Stimulated activated CD4-positive, alpha-beta T cell treated with anti-CD3 and anti-CD28 coated beads, Interleukin-1b, Interleukin-23, amount 100 ng/mL, for 1 hour (primary cell): ENCODE measurements at places on chromosomes 1 and 21.

DNA sequence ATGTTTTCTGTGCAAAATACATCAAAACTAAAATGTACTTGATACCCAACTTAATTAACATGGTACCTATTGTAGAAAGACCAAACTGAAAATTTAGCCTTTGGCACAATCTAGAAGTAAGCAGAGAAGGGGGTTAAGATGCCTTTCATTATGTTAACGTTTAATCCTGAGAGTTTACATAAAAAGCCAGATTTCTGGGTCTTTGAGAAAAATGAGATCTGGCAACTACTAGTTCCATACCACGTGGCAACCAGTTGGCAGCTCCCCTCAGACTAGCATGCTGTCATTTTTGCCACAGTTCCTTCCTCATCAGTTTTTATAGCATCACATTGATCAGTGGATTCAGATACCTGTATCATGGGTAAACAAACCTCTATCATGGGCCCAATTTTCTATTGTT, 1.5 kb downstream of the RO60 start:
- DNase-seq: no peak

DNA sequence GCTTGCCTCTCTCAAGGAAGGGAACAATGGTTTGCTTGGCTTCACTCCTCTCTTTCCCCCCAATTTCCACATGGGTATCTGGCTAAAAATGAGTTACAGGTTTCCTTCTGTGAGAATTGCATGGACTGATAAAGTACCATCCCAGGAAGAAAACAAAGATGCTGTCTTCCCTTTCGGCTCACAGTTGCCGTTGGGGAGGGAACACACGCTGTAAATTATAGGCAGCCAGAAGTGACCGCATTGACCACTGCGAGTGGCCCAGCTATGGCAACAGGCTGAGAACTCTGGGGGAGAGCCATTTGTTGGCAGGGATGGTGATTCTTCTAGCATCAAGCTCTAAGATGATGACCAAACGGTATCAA, 2.9 kb downstream of the RUNX1 start:
- no peak for DNase-seq

DNA sequence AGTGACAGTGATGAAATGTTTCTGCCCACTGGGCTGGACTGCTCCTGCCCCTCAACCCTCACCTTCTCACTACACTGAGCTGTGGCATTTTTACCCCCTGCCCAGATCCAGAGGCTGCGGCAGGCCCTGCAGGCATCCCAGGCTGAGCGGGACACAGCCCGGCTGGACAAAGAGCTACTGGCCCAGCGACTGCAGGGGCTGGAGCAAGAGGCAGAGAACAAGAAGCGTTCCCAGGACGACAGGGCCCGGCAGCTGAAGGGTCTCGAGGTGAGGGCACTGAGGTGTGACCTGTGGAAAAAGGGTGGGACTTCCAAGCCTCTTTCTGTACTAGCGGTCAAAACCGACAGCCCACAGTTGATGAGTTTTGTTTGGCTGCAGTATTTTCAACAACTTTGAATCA, 6.2 kb upstream of the TUFT1 start:
- no peak for DNase-seq

GRCh38 chr1:36846357-36846756, 188.0 kb downstream of the GRIK3 start:
- no peak for DNase-seq

- DNase-seq: no peak
These were observed 6.5 kb downstream of the MRPS15 start for GRCh38 chr1:36457691-36458090.

GRCh38 chr1:41341772-41342562, 19.3 kb upstream of the FOXO6 start:
- DNase-seq: no peak

- DNase-seq: no peak
These were observed 24.9 kb downstream of the OLFML2B start for GRCh38 chr1:161998811-161999210.

DNA sequence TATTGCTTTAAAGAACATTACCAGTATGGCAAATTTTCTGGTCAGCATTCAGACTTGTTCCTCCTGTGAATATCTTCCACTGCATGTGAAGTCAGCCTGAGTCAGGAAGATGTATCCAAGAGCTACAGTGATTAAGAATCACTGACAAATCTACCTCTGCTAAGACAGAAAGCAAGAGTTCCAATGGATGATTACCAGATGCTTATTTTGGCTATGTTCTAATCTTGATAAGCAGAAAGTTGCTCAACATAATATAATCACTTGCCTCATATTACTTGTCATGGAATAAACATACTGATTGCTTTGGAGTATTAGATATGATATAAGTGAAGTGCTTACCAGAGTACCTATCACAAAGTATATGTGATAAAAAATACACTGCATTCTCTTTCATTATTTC, 738.1 kb downstream of the ADGRL2 start:
- no peak for DNase-seq

GRCh38 chr1:161779393-161779792, 13.3 kb downstream of the ATF6 start:
- no peak for DNase-seq

DNA sequence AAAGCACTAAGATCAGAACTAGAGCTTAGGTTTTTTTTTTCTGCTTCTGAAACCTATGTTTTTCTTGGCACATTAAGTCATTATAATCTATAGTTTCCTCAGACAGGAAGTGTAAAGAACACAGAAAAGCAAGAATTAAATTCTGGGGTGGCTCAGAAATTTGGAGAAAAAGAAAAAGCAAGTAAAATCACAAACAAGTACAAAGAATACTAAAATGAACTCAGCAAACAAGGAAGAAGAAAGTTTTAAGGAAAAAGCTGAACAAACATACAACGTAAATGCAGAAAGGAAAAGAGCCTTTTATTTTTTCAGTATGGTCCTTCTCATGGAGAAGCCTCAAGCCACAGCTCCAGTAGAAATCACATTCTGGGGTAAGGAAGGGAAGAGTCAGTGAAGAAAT, 8.6 kb upstream of the CNN3 start:
- no peak for DNase-seq

DNA sequence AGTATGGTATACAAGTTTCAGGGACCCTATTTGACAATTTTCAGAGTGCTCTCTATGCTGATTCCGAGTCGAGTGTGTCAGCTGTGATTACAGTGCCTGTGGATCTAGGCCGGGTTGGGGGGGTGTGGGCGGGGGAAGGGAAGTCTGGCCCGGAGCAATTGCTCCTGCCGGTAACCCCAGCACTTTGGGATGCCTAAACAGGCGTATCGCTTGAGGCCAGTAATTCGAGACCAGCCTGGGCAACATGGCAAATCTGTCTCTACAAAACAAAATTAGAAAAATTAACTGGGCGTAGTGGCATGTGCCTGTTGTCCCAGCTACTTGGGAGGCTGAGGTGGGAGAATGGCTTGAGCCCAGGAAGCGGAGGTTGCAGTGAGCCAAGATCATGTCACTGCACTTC, 1.6 kb upstream of the IL10RB start:
- no peak for DNase-seq

- DNase-seq: no peak
These were observed 1.7 kb upstream of the CELSR2 start for GRCh38 chr1:109247401-109248365.

GRCh38 chr1:11562664-11563063, 83.7 kb downstream of the DISP3 start:
- DNase-seq: no peak

DNA sequence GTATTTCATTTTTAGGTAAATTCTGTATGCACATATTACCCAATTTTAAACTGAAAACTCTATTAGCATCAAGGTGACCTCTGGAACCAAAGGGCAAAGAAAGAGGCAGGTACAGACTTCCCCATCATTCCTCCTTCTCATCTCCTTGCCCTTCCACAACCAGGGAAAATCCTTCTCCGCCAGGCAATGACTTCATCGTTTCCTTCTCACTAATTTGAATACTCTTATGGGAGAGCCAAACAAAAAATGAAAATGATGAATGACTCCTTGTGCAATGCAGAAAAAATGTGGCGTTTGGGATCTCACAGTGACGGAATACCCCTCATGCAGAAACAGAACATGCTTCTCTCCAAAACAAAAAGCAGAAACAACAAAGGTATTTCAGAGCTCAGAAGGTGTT, 83.7 kb downstream of the HLCS start:
- no peak for DNase-seq

GRCh38 chr1:232292818-232293217, 337.1 kb downstream of the SIPA1L2 start:
- no peak for DNase-seq

GRCh38 chr1:230170153-230170547, 103.1 kb downstream of the GALNT2 start:
- DNase-seq: no peak

DNA sequence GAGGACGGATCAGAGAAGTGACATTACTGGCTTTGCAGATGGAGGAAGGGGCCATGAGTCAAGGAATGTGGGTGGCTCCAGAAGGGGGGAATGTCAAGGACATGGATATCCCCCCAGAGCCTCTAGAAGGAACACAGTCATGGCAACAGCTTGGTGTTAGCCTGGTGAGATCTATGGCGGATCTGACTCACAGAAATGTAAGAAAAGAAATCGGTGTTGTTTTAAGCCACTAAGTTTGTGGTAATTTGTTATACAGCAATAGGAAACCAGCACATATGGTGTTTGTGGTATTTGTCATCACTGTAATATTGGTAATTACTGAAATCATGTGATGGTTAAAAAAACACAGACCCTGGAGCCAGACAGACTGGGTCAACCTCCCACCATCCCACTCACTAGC, 236.2 kb downstream of the SETD4 start:
- no peak for DNase-seq

GRCh38 chr1:156262461-156263287, 14.8 kb upstream of the PAQR6 start:
- DNase-seq: no peak

DNA sequence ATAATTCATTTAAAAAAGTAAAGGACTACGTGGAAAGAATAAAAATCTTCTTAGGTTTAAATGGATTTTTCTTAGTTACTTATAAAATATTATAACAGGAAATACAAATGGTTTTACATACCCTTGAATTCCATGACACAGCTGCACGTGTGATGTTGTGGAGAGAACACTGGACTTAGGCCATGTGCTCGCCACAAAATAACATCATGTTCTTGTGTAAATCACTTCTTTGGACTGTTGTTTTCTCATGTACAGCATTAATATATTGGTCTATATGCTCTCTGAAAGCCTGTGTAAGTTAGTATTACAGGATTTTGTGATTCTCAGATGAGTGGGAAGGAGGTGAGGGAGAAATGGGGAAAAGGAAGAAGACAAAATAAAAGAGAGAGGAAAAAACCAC, 228.2 kb downstream of the DNM3 start:
- no peak for DNase-seq

DNA sequence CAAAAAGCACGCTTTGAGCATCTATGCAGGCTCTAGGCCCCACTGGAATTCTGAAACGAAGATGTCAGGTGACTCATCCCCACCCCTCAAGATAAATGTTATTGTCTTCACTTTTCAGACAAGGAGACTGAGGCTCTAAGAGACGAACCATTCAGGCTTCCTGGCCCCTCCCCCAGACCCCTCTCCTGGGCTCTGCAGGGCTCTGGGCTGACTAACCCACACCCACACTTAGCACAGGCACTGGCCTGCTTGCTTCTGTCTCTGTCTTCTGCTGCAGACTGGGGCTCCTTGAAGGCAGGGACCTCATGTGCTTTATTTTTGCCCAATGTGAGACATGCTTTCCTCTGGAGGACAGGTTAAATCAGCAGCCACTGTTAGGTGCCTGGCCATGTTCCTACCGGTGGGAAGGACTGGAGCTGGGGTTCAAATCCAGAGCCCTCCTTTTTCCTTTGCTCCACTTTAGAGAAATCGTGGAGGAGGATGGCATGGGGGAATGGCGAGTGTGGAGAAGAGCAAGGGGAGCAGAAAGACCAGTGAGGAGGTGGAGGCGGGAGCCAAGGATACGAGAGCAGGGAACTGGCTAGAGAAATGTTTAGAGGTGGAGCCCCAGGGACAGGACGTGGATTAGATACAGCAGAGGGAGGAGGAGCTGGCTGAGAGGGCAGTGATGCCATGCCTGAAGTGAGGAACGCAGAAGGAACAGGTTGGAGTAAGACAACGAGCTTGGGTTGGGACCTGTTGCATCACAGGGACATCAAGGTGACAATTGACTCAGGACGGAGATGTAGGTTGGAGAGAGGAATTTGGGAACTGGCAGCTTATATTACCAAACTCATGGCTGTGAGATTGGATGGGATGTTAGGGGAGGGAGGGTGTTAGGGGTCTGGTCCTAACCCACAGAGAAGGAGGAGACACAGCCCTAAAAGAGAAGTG, 1.7 kb downstream of the TMEM125 start:
- no peak for DNase-seq

DNA sequence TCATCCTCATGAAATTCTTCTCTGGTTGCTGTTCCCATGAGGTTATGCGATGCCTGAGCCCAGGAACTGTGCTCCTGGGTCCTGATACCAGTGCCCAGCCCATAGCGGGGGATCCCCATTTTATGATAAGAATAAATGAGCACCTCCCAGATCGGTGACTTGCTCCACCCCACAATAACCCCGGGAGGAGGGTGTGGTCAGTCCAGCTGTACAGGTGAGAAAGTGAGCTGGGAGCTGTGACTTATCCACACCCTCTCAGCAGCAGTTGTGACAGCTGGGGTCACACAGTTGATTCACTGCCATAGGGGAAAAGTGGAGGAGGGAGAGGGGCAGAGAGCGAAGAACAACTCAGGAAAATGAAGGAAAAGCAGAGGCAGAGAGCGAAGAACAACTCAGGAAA, 33.4 kb downstream of the OR2G3 start:
- DNase-seq: no peak

- DNase-seq: no peak
These were observed 84.9 kb upstream of the SLC44A3 start for GRCh38 chr1:94734963-94735901.

- DNase-seq: no peak
These were observed 13.6 kb downstream of the GJA4 start for GRCh38 chr1:34806396-34806795.

- no peak for DNase-seq
These were observed 175.3 kb downstream of the PLPPR4 start for GRCh38 chr1:99439433-99440075.

GRCh38 chr1:44275991-44276405, 62.7 kb downstream of the DMAP1 start:
- DNase-seq: no peak

DNA sequence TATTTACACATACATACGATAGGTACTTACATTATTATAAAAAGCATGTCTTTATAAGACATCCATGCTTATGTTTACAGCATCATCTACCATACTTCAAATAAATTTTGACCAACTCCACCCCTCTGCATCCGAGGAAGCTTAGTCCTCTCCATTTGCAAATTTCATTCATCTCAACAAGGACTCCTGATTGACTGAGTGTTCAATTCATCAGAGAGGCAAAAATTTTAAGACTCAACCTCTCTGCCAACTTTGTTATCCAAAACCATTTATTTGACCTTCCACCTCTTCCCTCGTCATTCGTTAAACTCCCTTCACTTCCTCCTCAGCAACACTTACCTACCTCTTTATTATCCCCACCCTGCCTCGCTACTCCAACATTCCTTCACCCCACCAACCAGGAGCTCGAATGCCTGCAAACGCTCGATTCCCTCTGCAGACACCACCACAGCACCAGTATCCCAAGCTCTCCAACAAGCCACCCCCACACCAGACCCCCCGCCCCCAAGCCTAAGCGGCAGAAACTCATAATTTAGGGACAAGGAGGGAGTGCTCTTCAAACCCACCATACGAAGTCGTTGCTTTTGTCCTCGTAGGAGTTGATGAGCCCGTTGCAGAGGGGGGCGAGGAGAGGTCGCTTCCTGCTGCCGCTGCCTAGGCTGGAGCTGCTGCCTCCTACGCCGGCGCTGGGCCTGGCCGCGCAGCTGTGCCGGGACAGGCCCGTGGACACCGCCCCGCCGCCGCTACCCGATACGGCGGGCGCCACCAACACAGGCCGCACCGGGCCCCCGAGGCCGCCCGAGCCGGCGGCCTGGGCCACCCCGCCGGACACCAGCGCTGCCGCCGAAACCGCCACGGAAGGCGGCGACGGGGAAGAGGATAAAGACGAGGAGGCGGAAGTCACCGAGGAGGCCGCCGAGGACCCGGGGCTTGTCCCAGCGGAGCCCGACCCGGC, 803 bp downstream of the COP1 start:
- DNase-seq: peak; percentile 9
